Activated naive CD4-positive, alpha-beta T cell treated with anti-CD3 and anti-CD28 coated beads, Interleukin-2, amount 10 ng/mL, durations not matched to agents 7 days and 5 days (primary cell): ENCODE measurements at places on chromosomes 3 and 15.
A peak's percentile ranks its signal among the peaks of the same experiment; 100 is the strongest.

DNA sequence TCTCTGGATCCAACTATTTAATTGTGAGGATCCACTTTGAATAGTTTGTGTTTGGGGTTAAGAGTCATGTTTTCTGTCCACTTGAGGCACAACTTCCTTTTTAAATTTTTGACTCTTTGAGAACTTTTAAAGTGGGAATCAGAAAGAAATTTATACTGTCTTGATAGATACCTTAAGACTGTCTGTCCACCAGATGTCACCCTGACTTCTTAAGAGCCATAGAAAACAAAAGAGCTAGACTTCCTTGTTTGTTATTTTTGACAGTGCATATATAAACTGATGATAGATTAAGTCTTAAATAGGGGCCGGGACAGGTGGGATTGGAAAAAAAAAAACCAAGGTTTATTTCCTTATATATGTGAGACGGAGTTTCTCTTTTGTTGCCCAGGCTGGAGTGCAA, 52.1 kb upstream of the WDR72 start:
- peaks cover 3% of the 10 kb centered on the region for H3K4me1 ChIP-seq
- DNase-seq: no peak
- no peak overlapping the region for H3K4me3 ChIP-seq
- H3K27me3 ChIP-seq: no peaks in the 10 kb centered on the region
- H3K27ac ChIP-seq: no peak overlapping the region
- H3K36me3 ChIP-seq: no peaks in the 10 kb centered on the region

DNA sequence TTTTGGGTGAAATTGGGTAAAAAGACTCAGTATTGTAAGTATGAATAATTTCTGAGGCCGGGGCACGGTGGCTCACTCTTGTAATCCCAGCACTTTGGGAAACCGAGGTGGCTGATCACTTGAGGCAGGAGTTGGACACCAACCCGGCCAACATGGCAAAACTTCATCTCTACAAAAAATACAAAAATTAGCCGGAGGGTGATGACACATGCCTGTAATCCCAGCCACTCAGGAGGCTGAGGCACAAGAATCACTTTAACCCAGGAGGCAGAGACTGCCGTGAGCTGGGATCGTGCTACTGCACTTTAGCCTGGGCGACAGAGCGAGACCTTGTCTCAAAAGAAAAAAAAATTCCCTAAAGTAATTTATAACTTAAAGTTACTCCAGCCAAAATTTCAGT, 162.2 kb downstream of the APBA2 start:
- H3K4me3 ChIP-seq: no peak overlapping the region
- no peaks in the 10 kb centered on the region for H3K4me1 ChIP-seq
- H3K36me3 ChIP-seq: no peaks in the 10 kb centered on the region
- DNase-seq: no peak

DNA sequence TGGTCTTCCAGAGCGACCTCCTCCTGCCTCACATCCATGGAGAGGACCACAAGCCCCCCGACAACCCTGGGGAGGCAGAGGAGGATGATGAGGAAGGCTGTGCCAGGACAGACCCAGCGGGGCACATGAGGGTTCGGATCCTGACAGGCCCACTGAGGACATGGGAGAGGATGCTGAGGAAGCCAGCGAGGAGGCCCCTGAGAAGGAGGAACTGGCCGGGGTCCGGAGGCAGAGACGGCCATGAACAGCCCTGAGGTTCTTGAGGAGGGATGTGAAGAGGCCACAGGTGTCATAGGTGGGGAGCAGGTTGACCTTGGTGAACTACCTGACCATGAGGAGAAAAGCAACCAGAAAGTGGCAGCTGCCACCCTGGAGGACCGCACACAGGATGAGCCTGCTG, 54.9 kb upstream of the WNT7A start:
- H3K4me1 ChIP-seq: peaks cover 4% of the 10 kb centered on the region
- peaks cover 25% of the 10 kb centered on the region for H3K27me3 ChIP-seq
- no peak overlapping the region for H3K4me3 ChIP-seq
- peak overlapping the region; percentile 65 for H3K27ac ChIP-seq
- DNase-seq: no peak
- H3K36me3 ChIP-seq: peaks cover 2% of the 10 kb centered on the region

- H3K4me3 ChIP-seq: no peak overlapping the region
- no peaks in the 10 kb centered on the region for H3K4me1 ChIP-seq
- H3K27me3 ChIP-seq: peaks cover 8% of the 10 kb centered on the region
- H3K27ac ChIP-seq: no peak overlapping the region
- DNase-seq: no peak
Measured at GRCh38 chr15:45228931-45229330, 23.1 kb upstream of the SLC28A2 start.

DNA sequence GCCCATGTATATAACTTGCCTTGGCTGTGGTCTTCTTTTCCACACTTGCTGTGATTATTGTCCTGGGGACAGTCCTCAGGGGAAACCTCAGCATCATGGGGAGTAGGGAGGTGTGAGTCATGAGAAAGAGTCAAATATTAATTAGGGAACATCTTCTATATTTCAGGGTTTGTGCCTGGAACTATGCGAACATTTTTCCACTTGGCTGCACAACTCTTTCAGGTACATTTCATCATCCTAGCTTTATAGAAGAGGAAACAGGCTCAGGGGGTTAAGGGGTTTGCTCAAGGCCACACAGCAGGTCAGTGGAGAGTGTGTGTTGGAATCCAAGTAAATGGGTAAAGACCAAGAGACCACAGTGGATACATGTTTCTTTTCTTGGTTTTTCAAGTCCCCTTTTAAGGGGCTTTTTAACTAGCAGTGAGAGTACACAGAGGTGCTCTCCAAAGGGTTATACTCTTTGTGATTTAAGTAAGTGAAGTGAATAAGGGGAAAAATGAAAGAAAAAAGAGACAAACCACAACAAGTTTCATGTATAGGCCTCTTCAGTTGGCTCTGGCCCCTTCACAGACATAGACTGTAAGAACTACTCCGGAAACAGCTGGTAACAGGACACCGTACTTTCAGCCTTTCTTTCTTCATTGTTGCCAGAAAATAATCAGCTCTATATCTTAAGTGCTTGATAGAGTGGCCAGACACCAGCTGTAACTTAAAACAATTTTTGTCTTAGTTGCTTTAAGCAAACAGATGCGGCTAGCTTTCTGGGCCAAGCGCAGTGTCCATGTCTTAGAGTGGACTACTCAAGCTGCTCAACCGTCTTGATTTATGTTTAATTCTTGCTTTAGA, 64.6 kb downstream of the EEFSEC start:
- no peak overlapping the region for H3K27ac ChIP-seq
- no peak overlapping the region for H3K4me3 ChIP-seq
- H3K36me3 ChIP-seq: peaks cover 12% of the 10 kb centered on the region
- no peak for DNase-seq
- peaks cover 5% of the 10 kb centered on the region for H3K4me1 ChIP-seq

- no peak overlapping the region for H3K27ac ChIP-seq
- no peak for DNase-seq
- H3K4me3 ChIP-seq: no peak overlapping the region
- H3K4me1 ChIP-seq: no peaks in the 10 kb centered on the region
- no peaks in the 10 kb centered on the region for H3K27me3 ChIP-seq
- H3K36me3 ChIP-seq: no peaks in the 10 kb centered on the region
Measured at GRCh38 chr3:2948882-2949281, 161.3 kb downstream of the IL5RA start.

- H3K36me3 ChIP-seq: peaks cover 37% of the 10 kb centered on the region
- DNase-seq: no peak
- no peak overlapping the region for H3K27ac ChIP-seq
- H3K4me1 ChIP-seq: peaks cover 6% of the 10 kb centered on the region
- no peaks in the 10 kb centered on the region for H3K27me3 ChIP-seq
Measured at GRCh38 chr3:134477938-134478337, 7.8 kb downstream of the ANAPC13 start.

DNA sequence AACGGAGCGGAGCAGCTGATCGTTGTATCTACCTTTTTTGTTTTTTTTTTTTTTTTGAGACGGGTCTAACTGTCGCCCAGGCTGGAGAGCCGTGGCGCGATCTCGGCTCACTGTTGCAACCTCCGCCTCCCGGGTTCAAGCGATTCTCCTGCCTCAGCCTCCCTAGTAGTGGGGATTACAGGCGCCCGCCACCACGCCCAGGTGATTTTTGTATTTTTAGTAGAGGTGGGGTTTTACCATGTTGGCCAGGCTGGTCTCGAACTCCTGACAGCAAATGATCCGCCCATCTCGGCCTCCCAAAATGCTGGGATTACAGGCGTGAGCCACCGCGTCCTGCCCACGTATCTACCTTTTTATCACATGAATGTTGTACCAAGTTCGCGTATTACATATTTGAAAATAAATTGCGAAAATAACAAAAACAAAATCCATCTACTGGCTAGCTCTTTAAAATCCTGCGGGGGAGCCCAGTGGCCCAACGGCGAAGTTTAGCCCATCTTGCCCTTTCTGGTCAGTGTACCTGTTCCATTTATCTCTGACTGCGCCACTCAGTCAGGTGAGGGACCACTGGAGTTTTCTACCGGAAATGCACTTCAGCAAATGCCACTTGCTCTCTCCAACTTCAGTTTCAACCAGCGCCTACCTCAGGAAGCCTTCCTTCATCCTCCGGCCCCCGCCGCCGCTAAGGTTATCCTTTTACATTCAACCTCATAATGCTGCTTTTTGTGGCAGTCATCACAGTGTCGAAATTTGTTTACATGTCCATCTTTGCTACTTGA, 1.2 kb upstream of the EIF3J start:
- DNase-seq: peak; percentile 46
- H3K4me1 ChIP-seq: peaks cover 42% of the 10 kb centered on the region
- H3K27ac ChIP-seq: peak overlapping the region; percentile 88
- H3K4me3 ChIP-seq: peak overlapping the region; percentile 74
- no peaks in the 10 kb centered on the region for H3K27me3 ChIP-seq

- DNase-seq: no peak
- H3K27me3 ChIP-seq: no peaks in the 10 kb centered on the region
- H3K4me3 ChIP-seq: no peak overlapping the region
- no peaks in the 10 kb centered on the region for H3K36me3 ChIP-seq
- H3K27ac ChIP-seq: no peak overlapping the region
- no peaks in the 10 kb centered on the region for H3K4me1 ChIP-seq
Measured at GRCh38 chr3:74267588-74268184, 346.8 kb downstream of the CNTN3 start.

- no peak overlapping the region for H3K27ac ChIP-seq
- peaks cover 26% of the 10 kb centered on the region for H3K27me3 ChIP-seq
- H3K36me3 ChIP-seq: no peaks in the 10 kb centered on the region
Measured at GRCh38 chr3:160616716-160617115, 51.3 kb upstream of the KPNA4 start.

DNA sequence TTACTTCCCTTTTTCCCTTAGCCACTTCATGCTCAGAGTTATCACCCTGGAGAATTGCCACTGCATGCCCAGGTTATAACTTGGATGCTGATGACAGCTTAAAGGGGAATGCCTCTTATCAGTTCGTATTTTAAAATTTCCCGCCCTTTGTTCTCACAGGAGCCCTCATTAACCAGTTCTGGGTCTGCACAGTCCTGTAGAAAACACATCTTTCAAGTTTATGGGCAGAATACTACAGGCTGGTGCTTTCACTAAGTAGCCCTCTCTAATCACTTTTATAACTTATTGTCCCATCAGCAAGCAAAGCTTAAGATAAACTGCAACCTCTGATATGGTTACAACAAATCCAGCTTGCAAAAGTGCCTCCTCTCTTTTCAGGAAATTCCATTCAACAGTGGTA, 587.3 kb upstream of the UBE2E2 start:
- no peaks in the 10 kb centered on the region for H3K4me1 ChIP-seq
- no peaks in the 10 kb centered on the region for H3K36me3 ChIP-seq
- no peak overlapping the region for H3K27ac ChIP-seq

- H3K4me1 ChIP-seq: no peaks in the 10 kb centered on the region
- H3K27ac ChIP-seq: no peak overlapping the region
- no peak overlapping the region for H3K4me3 ChIP-seq
- no peaks in the 10 kb centered on the region for H3K27me3 ChIP-seq
Measured at GRCh38 chr3:84974347-84974746, 15.6 kb downstream of the CADM2 start.

DNA sequence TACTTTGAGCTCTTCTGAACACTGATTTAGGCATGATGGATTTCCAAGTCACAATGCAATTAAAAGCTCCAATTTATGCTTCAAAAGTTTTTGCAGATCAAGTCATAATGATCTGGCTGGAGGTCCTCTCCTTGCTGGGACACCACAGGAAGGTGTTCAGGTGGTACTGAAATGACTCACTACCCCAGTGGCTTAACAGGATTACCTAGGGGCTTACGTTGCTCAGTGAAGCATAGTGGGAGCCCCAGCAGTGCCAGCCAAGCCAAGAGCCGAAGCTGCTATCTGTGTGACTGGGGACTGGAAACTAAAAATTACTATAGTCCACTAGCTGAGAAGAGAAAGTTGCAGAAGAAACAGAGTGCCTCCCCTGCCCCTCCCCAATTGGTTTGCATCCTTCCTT, 110.1 kb upstream of the LPP start:
- no peak overlapping the region for H3K27ac ChIP-seq
- H3K4me1 ChIP-seq: peaks cover 20% of the 10 kb centered on the region
- no peaks in the 10 kb centered on the region for H3K36me3 ChIP-seq
- no peak overlapping the region for H3K4me3 ChIP-seq
- H3K27me3 ChIP-seq: peaks cover 27% of the 10 kb centered on the region

DNA sequence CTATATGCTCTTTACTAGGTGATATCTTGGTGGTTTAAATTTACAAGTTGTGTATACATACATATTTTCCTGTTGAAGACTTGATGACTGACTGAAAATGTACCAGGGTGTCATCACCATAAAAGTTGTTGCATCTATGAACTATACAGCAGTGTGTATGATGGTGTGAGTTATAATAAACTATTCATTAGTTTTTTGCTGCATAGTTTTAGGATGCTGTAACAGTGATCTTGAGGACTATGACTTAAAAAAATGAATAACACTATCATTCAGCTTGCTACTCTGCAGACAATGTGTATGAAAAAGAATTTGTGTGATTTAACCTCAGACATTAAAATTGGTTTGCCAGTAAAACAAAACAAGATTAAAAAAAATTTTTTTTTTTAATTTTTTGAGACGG, 49.0 kb downstream of the UBE2E2 start:
- H3K36me3 ChIP-seq: no peaks in the 10 kb centered on the region
- H3K4me3 ChIP-seq: no peak overlapping the region
- DNase-seq: no peak

GRCh38 chr3:135621184-135621920, 344.2 kb upstream of the PPP2R3A start:
- H3K27ac ChIP-seq: no peak overlapping the region
- no peak overlapping the region for H3K4me3 ChIP-seq
- no peaks in the 10 kb centered on the region for H3K4me1 ChIP-seq
- no peaks in the 10 kb centered on the region for H3K27me3 ChIP-seq
- H3K36me3 ChIP-seq: no peaks in the 10 kb centered on the region

DNA sequence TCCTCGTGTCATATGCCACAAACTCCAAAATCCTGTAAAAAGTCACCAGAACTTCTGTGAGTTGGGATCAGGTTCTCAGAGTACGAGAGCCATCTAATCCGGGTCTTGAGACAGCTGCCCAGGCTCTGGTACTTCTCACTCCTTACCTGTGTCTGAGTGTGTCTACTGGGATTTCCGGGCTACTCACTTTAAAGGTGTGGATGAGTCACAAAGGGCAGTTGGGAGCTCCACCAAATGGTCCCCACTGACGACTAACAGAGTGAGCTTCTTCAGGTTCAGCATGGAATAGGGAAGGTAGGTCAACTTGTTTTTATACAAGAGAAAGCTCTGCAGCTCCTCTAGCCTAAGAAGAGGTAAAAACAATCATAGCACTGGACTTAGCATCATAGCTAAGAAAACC, 29.5 kb downstream of the RTP3 start:
- H3K4me1 ChIP-seq: no peaks in the 10 kb centered on the region
- no peak overlapping the region for H3K4me3 ChIP-seq
- H3K27me3 ChIP-seq: peaks cover 24% of the 10 kb centered on the region
- DNase-seq: no peak
- H3K27ac ChIP-seq: no peak overlapping the region

GRCh38 chr3:4306860-4307259, 3.7 kb downstream of the SETMAR start:
- no peak overlapping the region for H3K27ac ChIP-seq
- no peak for DNase-seq
- H3K4me1 ChIP-seq: peaks cover 24% of the 10 kb centered on the region
- peaks cover 14% of the 10 kb centered on the region for H3K36me3 ChIP-seq
